PC-3 (cell line): ENCODE measurements at places on chromosomes 11 and 22. TPM values are rescaled to one million over a fixed set of nuclear protein-coding genes. Genes with fewer than 3 reads are reported as not detected.
A peak's percentile ranks its signal among the peaks of the same experiment; 100 is the strongest.

PKP3 gene
- total RNA-seq, result 218 and 222 TPM in 2 replicates

- no peak overlapping the region for H3K4me3 ChIP-seq
- H3K27ac ChIP-seq, result no peak overlapping the region
- H3K36me3 ChIP-seq, result no peaks in the 10 kb centered on the region
- no peaks in the 10 kb centered on the region for H3K27me3 ChIP-seq
Observed at GRCh38 chr11:75591371-75591770, 29.3 kb downstream of the SERPINH1 start.

- peak; percentile 83 for DNase-seq
- H3K4me1 ChIP-seq, result 0 out of 2 replicates have a peak, but pooled peaks cover 3% of the 10 kb centered on the region
- no peaks in the 10 kb centered on the region for H3K27me3 ChIP-seq
- no peaks in the 10 kb centered on the region for H3K36me3 ChIP-seq
Observed at GRCh38 chr11:119144825-119145486, 3.9 kb upstream of the ABCG4 start.

PATE1 gene
- total RNA-seq, result not detected in 2 replicates

GRCh38 chr11:82718307-82718706, 15.4 kb downstream of the FAM181B start:
- DNase-seq, result peak; percentile 76
- H3K4me3 ChIP-seq, result no peak overlapping the region
- H3K4me1 ChIP-seq, result no peaks in the 10 kb centered on the region
- no peaks in the 10 kb centered on the region for H3K36me3 ChIP-seq
- no peak overlapping the region for H3K27ac ChIP-seq

CNTF gene
- 1.6 and 2.8 TPM in 2 replicates for total RNA-seq

ELF5 gene
- total RNA-seq, result 0.11 TPM in 1 of 2 replicates, not detected in the other
